ENCODE measurements at places on chromosomes 2 and 18.

- ATAC-seq = no peak
Observed at GRCh38 chr2:239278941-239279365, 121.9 kb downstream of the HDAC4 start.

DNA sequence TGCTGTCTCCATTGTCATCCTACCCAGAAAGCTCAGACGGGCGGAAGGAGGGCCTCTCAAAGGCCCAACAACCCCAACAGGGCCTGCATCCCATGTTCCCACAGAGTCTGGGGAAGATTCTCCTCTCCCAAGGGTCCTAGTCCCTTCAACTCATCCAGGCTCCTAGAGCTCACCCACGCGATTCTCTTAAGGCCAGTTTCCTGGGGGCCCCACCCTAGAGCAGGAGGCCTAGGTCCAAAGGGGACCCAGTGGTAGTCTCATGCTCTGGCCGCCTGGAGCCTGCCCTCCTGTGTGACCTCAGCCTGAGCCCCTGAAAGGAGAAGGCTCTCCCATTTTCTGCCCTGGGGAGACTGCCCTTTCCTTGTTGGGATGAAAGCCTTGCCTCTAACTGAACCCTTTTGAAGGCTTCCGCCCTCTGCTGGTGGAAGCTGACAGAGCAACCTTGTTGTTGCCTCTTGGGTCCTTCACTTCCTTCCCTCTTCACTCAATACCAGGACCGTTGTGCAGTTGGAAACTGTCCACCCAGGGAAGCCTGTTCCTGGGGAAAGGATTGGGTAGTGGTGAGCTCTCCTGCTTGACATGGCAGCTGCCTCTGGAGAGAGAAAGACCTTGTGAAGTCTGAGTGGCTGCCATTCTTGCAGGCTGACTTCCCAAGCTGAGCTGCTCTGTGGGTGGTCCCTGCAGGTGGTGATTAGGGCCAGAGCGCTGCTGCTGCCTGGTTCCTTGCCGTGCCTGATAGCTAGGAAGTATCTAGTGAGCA is 86.0 kb upstream of the ALPP start:
- ATAC-seq = peak; percentile 28

GRCh38 chr2:197940382-197940781 is 136.0 kb downstream of the PLCL1 start:
- peak; percentile 10 for ATAC-seq

- ATAC-seq = no peak
Observed at GRCh38 chr18:74310411-74310810, 5.2 kb upstream of the C18orf63 start.

GRCh38 chr2:223989856-223990232 is 32.6 kb downstream of the MRPL44 start:
- ATAC-seq = no peak

DNA sequence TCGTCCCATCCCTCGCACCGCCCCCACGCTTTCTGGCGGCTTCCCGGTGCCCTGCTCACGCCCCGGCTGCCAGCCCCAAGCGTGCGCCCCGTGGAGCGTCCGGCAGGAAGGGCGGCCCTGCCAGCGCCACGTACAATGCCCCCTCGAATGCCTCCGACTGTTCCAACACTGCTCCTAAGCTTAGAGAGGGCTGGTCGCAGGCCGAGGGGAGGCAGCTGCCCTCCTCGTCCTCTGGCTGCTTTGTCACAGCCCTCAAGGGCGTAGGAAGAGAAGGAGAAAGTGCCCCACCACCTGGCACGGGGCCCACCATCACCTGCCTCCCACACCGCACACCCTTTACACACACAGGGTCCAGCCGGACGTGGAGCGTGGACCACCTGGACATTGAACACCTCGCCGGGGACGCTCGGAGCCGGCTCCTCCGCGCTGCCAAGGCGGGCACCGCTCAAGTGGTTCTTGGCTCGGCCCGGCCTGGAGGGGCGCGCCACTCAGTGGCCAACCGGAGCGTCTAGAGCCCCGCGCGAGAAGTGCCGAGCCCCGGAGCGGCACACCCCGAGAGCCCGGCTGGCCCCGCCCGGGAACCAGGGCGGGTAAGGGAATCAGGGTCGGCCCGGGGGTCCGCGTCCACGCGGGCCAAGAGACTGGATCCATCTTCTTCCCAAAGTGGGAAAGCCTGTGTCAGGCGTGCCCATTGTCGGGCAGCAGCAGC is 830 bp downstream of the DNER start:
- ATAC-seq = peak; percentile 73

DNA sequence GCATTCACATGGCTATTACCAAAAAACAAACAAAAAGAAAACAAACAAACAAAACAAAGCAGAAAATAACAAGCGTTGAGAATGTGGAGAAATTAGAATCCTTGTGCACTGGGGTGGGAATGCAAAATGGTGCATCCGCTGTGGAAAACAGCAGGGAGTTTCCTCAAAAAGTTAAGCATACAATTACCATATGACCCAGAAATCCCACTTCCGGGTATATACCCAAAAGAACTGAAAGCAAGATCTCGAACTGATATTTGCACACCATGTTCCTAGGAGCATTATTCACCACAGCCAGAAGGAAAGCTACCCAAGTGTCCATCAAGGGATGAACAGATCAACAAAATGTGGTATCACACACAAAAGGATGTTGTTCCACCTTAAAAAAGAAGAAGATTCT is 17.9 kb upstream of the TEX51 start:
- no peak for ATAC-seq

DNA sequence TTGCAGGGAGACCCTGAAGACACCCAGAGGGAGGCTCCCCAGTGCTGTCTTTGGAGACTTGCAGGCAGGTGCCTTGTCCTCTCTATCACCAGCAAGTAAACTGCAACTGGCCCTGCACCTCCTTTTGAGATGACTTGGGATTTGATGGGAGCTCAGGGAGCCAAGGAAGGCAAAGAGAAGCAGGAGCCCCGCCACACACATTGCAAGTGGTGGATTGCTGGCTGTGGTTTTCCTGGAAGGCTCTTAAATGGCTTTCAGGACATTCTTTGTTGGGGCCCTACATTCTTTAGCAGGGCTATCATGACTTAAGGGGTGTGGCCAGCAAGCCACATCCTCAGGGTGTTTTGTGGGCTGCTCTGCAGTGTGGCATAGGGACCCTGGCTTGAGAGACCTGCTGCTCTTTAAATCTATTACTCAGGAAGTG is 39.9 kb upstream of the CDC42EP3 start:
- ATAC-seq = no peak

DNA sequence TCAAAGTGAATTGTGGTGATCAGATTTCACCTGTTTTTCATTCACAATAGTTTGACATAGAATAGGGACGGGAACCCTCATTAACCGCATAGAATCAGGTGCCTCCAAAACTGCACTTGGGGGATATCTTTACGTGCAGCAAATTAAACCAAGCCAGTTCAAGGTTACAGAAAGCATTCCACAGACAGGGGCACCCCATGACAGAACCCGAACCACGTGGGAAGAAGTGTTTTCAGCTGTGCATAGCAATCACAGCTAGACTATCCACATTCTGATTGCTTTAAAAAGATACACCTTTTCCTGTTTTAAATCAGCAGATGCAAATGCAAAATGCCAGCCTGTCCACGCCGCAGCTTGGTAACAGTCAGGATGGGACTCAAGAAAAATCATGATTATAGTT is 205.8 kb downstream of the ANAPC1 start:
- ATAC-seq = peak; percentile 25

GRCh38 chr2:217061916-217062505 is 202.1 kb upstream of the TNP1 start:
- no peak for ATAC-seq

- no peak for ATAC-seq
Observed at GRCh38 chr2:102801098-102801718, 39.4 kb downstream of the TMEM182 start.

- no peak for ATAC-seq
Observed at GRCh38 chr2:23497063-23497462, 112.1 kb downstream of the KLHL29 start.

GRCh38 chr2:118614841-118615271 is 232.6 kb downstream of the EN1 start:
- ATAC-seq = no peak

DNA sequence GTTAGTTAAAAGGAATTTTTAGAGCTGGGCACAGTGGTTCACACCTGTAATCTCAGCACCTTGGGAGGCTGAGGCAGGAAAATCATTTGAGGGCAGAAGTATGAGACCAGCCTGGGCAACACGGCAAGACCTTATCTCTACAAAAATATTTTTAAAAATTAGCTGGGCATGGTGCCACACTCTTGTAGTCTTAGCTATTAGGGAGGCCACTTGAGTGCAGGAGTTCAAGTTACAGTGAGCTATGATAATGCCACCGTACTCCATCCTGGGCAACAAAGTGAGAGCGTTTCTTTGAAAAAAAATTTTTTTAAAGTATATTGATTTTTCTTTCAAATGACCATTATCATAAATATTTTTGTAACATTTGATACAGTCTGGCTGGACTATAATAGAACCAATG is 93.6 kb upstream of the FAM117B start:
- ATAC-seq = no peak
